ENCODE measurements at places on chromosomes 6 and 20. TPM values are rescaled to one million over a fixed set of nuclear protein-coding genes. Genes with fewer than 3 reads are reported as not detected.

GRCh38 chr6:38460186-38460585 lies 179.5 kb downstream of the BTBD9 start:
- DNase-seq, result no peak
- no peaks in the 10 kb centered on the region for H3K4me1 ChIP-seq
- no peaks in the 10 kb centered on the region for H3K27me3 ChIP-seq
- no peak overlapping the region for H3K4me3 ChIP-seq
- H3K27ac ChIP-seq, result no peak overlapping the region

DNA sequence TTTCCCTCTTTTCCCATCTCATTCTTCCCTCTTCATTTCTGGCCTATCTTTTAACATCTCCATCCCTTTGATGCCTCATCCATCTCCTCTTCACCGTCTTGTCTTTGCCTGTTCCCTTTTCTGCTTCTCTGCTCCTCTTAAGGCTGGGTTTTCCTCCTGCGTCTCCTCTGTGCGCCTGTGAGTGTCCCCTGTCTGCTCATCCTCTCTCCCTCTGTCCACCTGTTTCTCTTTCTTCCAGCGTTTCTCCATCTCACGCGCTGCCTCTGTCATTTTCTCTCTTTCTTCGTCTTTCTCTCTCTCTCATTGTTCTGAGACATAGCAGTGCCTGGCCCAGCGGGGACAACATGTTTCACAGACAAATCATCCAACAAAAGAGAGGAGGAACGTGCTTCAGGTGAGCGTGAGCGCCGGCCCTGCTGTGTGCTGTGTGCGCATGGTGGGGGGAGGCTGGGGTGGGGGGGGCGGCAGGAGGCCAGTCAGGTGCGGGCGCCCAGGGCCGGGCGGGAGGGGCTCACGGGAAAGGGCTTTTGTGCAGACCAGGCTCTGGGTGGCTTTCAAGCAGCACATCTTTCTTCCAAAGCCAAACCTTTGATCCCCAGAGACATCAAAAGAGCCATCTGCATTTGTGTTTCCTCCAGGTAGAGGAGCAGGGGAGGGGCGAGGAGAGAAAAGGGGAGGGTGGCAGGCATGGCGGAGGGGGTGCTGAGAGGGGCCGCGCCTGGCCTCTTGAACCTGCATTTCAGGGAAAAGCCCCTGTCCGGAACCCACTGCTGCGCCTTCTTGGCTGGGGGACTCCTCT lies 121.3 kb downstream of the VEGFA start:
- no peak overlapping the region for H3K4me3 ChIP-seq
- no peak overlapping the region for H3K27ac ChIP-seq
- no peaks in the 10 kb centered on the region for H3K36me3 ChIP-seq
- peaks cover 15% of the 10 kb centered on the region for H3K4me1 ChIP-seq
- no peaks in the 10 kb centered on the region for H3K27me3 ChIP-seq

- peaks cover 4% of the 10 kb centered on the region for H3K36me3 ChIP-seq
- H3K4me3 ChIP-seq, result no peak overlapping the region
- no peak overlapping the region for H3K27ac ChIP-seq
Measured at GRCh38 chr6:166423051-166423745, 40.5 kb upstream of the MPC1 start.

GRCh38 chr6:63456734-63457133 lies 115.5 kb upstream of the LOC128125822 start:
- H3K27me3 ChIP-seq, result no peaks in the 10 kb centered on the region
- DNase-seq, result no peak
- H3K36me3 ChIP-seq, result no peaks in the 10 kb centered on the region

DNA sequence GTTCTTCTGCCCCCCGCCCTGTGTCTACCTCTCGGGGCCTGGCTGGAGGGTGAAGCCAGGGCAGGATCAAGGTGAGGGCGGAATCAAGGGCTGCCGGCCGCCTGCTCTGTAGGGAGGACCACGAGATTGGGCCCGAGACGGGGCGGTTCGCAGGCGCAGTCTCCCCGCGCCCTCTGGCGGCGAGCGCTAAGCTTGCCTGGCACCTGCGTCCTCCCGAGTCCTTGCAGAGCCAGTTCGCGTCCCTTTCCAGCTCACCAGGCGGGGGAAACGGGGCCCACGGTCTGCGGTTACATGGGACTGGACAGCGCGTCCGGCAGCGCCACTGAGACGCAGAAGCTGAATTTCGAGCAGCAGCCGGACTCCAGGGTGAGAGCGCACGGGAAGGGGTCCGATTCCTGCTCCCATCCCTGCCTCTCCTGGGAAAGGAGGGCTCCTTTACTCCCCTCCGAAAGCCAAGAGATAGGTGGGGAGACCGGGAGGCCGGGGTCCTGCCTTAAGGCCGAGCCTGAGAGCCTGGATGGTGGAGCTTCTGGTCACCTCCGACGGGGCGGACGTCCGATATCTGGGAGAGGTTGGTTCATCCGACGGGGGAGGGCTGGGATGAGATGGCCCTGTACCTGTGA lies 3.6 kb upstream of the MATN4 start:
- H3K4me1 ChIP-seq, result peaks cover 64% of the 10 kb centered on the region
- H3K4me3 ChIP-seq, result no peak overlapping the region
- DNase-seq, result peak; percentile 82
- H3K27ac ChIP-seq, result peak overlapping the region; percentile 57
- peaks cover 2% of the 10 kb centered on the region for H3K36me3 ChIP-seq

DNA sequence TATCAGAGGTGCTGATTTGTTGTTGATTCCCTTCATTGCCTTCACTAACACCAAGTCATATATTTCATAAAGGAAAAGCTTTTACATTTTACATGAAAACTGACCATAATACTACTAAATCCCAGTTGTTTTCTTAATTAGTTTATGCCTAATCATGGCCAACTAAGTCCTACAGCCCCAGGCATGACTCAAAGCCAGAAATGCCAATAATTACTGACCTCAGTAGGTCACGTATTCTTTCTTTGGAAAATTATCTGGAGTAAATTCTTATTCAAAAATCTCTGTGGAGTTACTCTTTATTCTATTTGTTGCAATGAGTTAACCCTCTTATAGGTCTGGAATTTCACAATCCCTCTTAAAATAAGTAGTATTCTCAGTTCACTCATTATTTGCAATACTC lies 13.5 kb upstream of the MYB start:
- no peaks in the 10 kb centered on the region for H3K27me3 ChIP-seq
- H3K27ac ChIP-seq, result no peak overlapping the region
- no peaks in the 10 kb centered on the region for H3K36me3 ChIP-seq
- H3K4me1 ChIP-seq, result no peaks in the 10 kb centered on the region
- H3K4me3 ChIP-seq, result no peak overlapping the region
- no peak for DNase-seq

GRCh38 chr6:74598462-74599393 lies 607.1 kb downstream of the COL12A1 start:
- H3K4me1 ChIP-seq, result peaks cover 4% of the 10 kb centered on the region
- no peaks in the 10 kb centered on the region for H3K36me3 ChIP-seq
- H3K27me3 ChIP-seq, result no peaks in the 10 kb centered on the region
- no peak overlapping the region for H3K4me3 ChIP-seq
- no peak overlapping the region for H3K27ac ChIP-seq

ANKRD66 gene
- not detected for total RNA-seq

CST1 gene
- not detected for total RNA-seq

GPR6 gene
- total RNA-seq, result not detected

FOXA2 gene
- total RNA-seq, result 63.3 TPM

Data from body of pancreas (tissue), 4 donors.